Stimulated activated CD4-positive, alpha-beta T cell treated with anti-CD3 and anti-CD28 coated beads, Interleukin-15, amount 100 ng/mL, for 1 hour (primary cell): ENCODE measurements at places on chromosomes 6 and 20.

DNA sequence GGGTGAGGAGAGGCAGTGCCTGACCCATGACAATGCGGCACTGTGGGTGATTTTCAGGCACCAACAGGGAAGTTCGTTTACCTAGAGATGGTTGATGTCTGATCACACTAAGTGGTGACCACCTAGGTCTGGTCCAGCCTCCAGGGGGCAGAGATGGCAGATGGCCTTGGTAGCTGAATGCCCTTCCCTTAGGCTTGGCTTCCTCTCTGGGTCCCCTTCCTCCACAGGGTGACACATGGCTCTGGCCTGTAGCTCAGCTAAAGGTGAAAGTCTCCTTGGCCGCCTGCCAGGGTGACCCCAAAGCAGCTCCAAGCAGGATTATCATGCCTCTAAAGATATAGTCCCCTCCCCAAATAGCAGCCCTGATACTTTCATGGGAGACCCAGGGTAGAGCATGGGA, 6.4 kb downstream of the GDAP1L1 start:
- no peak for DNase-seq

DNA sequence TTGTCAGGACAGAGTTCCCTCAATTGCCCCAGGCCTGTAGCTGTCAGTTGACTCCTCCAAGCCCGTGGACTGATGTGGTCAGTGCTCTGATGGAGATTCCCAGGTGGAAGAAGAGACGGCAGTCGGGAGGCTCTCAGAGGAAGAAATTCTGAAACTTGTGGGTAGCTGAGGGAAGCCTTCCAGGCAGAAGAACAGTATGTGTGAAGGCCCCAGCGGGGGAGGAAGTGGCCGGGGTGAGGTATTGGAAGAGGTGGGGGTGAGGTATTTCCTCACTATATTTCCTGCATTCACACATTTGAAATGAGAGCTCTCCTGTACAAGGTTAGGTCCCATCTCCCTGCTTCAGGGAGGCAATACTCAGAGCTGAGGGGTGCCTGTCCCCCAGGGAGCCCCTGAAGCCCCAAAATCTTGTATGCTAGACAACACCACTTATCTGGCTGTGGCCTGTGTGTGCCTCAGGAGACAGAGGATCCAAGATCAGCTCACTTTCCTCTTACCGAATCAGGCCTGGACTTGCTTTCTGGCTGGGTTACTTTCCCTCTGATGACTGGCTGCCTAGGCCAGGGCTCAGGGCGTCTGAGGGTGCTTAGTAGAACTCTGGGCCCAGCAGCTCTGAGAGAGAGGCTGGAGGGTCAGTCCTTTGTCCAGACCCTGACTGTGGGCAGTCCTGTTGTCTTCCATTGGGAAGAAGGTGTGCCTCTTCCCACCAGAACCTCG, 49.3 kb upstream of the MYL9 start:
- DNase-seq, result no peak

DNA sequence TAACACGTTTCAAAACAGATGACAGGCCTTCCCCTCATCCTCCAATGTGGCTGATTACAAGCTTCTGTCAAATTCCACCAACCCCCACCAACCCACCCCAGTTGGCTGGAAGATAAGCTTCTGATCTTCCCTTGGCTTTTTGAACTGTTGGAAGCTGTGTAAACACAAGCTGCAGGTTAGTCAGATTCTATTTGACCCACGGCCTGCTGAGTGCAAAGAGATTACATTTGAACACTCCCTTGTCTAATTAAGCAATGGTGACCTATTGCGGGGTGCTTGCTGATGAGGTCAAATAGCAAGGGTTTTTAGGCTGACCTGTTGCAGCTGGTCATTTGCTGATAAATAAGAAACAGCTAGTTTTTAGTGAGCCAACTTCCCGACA, 379.7 kb downstream of the BMP2 start:
- no peak for DNase-seq

GRCh38 chr20:57705127-57705899, 4.5 kb downstream of the PMEPA1 start:
- DNase-seq, result no peak

GRCh38 chr6:133637436-133637835, 251.5 kb upstream of the TCF21 start:
- DNase-seq, result no peak

- no peak for DNase-seq
These were observed 850.5 kb upstream of the MAP3K7 start for GRCh38 chr6:91437315-91437729.

- DNase-seq, result no peak
These were observed 72.3 kb upstream of the SSTR4 start for GRCh38 chr20:22962567-22963439.

DNA sequence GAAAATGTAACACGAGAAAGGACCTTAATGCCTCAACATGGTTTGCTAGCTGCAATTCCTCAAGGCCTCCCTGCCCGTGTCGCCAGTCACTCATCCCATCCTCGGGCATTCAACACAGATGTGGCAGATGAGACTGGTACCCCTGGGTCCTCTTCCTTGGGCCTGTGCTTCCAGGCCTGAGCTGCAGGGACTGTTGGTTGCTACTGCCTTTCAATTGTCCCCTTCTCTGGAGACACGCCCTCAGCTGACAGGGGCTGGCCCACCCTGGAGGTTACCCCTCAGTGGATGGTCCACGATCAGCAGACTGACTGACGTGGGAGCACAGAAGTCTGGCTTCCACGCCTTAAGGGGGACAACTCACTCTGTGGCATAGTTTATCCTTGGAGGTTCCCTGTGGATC, 495.1 kb upstream of the CHD6 start:
- DNase-seq, result no peak

- DNase-seq, result no peak
These were observed 7.9 kb upstream of the GMNN start for GRCh38 chr6:24766680-24767462.

DNA sequence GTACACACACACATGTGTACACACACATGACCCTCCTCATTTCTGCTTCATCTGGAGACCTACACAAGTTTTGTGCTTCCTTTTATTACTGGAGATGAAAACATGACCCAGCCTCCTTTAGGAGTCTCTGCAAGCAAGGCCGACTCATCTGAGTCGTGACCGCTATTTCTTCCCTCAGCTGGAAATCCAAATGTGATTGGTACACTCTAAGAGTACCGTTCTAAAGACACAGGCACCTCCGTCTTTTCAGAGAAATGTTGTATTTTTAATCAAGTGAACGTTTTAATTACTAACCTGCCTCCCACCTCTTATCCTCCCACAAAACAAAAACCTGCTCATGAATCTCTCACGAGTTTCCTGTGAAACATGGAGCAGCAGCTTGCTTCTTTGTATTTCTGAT, 63.0 kb downstream of the LAMP5 start:
- no peak for DNase-seq

DNA sequence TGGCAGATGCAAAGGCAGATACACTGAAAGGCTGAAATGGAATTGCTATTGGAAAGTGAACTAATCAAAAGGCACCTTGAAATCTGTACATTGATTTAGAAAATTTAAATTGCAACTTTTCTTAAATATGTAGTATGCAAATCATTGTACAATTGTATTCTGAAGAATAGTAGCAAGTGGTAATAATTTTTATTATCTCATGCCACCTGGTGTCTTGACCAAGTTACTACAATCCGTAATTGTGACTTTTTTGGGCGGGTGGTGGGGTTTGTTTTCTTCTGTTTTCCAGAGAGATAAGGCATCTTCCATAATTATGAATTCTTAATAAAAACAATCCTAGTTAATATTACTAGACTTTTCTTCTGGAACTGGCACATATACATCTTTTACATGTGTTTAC, 12.5 kb upstream of the BCKDHB start:
- no peak for DNase-seq

DNA sequence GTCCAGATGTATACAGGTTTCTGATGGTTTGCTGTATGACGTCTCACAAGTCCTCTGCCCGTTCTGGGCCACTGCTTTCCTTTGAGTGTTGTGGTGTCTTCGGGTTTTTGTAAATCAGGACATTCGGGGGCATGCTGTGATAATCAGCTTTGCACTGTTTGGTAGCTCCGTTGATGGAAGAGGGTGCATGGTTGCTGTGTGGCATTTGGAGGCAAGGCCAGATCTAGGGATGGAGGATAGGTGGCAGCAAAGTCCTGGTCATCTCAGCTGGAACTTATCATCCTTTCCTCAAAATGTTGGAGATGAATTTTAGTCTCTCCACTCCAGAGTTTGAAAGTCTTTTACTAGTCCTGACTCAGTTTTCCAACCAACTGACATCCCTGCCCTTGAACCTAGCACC, 91.0 kb downstream of the SCP2D1 start:
- DNase-seq, result no peak

DNA sequence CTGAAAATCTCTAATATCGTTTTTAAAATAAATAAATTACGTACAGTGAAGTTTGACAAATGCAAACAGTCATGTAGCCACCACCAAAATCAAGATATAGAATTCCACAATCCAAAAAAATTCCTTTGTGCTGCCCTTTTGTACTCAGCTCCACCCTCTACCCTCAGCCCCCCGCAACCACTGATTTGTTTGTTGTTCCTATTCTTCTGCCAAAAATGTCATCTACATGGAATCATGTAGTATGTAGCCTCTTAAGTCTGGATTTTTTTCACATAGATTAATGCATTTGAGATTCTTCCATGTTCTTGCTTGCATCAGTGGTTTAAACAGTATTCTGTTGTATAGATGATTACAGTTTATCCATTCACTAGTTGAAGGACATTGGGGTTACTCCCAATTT, 8.5 kb upstream of the REPS1 start:
- no peak for DNase-seq

DNA sequence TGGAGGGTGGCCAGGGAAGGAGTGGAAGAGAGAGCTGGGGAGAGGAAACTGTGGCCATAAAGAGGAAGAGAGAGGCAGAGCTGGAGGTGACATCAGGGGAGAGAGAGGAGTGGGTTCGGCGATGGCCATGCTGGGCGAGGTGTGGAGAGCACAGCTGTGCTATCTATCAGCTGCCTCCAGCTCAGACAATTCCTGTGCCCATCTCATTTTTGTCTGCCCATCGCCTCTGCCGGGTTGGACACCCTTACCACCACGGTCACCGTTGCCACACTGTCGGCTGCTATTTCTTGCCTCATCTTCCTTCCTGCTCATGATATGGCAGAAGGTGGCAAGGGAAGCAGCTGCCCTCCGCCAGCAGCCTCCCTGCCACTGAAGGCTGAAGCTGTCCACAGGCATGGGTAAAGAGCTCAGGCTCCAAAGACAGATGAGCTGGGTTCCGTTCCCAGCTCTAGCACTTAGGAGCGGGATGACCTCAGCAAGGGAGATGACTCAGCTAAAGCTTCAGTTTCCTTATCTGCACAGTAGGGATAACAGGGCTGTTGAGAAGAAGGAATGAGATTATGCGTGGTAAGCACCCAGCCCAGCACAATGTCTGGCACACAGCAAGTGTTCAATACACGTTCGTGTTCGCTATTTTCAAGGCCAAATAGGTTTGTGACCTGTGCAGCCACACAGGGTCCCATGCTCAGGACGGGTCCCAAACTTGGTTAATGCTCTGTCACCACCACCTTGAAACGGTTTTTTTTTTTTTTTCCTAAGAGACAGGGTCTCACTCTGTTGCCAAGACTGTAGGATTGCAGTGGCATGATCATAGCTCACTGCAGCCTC, 21.9 kb upstream of the TAF8 start:
- no peak for DNase-seq
